ENCODE measurements at places on chromosomes 16 and 17.

GRCh38 chr16:27618606-27619327 is 68.8 kb downstream of the KATNIP start:
- no peak for DNase-seq

DNA sequence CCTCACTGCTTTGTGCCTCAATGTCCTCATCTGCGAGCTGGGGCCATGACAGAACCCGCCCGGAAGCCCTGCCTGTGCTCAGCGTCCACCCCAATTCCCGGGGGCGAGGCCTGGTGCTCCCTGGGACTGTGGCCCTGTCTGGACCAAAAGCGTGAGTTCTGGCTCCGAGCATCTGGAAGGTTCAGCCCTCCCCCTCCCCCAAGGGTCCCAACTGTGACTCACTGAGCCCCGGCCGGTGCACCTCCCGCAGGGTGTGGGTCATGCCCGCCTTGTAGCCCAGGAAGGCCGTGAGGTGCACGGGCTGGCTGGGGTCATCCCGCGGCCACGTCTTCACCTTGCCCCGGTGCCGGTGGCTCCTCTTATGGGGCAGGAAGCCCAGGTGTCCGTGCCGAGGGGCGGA is 755 bp downstream of the RPL3L start:
- no peak for DNase-seq

DNA sequence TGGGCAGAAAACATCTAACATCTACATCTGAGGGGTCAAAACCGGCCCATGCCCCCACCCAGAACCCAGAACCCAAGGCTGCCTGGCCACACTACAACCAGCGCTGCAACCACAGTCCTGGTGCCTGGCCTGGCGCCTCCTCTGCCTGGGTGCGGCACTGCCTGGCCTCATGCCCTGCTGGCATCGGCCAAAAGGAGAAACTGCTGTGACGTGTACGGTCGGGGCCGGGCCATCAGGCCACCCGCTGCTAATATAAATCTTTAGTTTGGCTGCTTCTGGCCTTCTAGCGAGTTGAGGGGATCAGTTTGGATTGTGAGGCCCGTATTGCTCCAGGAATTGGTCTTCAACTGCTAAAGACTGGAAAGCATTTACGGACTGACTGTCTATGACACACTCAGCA is 22.8 kb downstream of the TMEM204 start:
- DNase-seq = no peak

GRCh38 chr16:65846210-65846602 is 520.3 kb upstream of the CDH5 start:
- no peak for DNase-seq

GRCh38 chr16:1366712-1367299 is 15.1 kb downstream of the GNPTG start:
- DNase-seq = no peak

- DNase-seq = no peak
Observed at GRCh38 chr16:89925596-89926079, 2.5 kb downstream of the TUBB3 start.

DNA sequence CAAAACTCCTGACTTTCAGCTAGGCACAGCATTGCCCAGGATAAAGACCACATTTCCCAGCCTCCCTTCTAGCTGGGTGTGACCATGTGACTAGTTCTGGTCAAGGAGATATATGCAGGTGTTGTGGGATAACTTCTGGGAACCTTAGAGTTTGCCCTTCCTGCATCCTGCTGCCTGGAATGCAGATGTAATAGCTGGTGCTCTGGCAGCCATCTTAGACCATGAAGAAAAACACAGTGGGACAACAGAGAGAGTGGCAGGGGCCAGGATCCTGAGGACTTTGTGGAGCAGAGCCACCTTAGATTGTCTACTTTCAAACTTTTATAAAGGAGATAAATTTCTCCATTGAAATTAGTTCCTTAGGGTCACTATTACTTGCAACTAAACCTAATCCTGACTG is 101.3 kb downstream of the GSG1L start:
- DNase-seq = no peak

DNA sequence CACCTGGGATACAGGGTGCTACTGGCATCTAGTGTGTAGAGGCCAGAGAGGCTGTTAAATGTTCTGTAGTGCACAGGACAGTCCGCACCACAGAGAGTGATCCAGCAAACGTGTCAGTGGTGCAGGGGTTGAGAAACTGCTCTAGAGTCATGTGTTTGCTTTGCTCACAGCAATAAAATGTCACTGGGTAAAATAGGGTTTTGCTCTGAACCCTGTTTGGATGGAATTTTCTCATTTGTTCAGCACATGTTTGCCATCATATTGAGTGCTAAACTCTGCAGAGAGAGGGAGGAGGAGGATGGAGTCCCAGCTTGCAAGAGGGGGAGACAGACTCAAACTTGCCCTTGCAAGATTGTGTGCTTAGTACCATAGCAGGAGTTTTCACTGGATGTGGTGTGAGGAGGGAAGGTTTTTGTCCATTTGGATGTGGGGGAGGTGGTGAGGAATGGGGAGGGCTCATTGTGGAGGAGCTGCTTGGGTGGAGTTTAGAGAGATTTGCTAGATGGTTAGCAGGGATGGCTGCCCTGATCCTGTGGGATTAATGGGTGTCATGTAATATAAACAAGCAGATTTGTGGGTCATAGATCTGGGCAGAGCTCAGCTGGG is 11.8 kb downstream of the PLCG2 start:
- DNase-seq = no peak

- DNase-seq = no peak
Observed at GRCh38 chr16:967077-967541, 3.7 kb downstream of the LMF1 start.

- no peak for DNase-seq
Observed at GRCh38 chr17:40295488-40296436, 8.1 kb downstream of the CDC6 start.

DNA sequence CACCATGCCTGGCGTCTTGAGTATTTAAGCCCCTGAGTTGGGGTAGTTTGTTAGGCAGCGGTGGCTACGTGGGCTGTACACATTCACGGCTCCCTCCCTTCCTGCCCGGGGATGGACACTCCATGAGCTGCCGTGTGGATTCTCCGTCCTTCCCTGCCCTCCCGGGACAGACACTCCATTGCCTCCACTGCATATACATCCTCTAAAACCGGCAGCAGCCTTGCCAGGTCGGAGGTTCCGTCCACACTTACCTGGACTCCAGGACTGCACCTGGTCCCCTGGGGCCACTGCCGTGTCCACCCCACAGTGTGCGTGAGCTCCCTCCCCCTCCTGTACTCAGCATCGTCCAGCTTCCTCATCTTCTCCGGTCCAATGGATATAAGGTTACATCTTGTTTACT is 3.5 kb upstream of the SPATA2L start:
- no peak for DNase-seq

DNA sequence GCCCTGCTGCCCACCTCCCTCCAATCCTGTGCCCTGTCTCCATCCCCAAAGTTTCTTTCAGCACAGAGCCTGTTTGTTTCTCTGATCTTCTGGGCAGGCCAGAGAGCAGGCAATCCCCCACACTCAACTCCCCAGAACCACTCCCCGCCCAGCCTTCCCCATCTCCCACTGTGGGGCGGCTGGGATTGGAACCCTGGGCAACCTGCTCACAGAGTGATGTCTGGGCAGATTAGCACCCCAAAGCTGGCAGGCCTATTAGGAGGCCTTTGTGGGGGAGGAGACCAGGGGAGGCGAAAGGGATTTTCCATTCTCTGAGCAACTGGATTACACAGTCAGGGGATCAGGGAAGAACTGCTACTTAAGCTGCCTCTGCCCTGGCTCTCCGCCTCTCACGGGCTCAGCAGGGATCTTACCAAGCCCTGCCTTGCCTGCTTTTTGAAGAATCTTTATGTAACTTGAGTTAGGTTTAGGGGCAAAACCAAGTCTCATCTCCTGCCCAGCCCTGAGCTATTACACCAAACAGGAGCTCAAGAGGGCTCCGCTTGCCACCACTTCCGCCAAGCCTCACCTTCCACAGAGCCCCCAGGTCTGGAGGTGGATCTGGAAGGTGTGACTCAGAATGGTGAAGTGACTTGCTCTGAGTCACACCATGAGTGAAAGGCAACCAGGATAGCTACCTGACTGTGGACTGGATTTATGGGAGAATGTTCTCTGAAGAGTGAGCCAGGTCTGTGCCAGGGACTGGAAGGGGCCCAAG is 16.0 kb upstream of the LHX1 start:
- DNase-seq = no peak

DNA sequence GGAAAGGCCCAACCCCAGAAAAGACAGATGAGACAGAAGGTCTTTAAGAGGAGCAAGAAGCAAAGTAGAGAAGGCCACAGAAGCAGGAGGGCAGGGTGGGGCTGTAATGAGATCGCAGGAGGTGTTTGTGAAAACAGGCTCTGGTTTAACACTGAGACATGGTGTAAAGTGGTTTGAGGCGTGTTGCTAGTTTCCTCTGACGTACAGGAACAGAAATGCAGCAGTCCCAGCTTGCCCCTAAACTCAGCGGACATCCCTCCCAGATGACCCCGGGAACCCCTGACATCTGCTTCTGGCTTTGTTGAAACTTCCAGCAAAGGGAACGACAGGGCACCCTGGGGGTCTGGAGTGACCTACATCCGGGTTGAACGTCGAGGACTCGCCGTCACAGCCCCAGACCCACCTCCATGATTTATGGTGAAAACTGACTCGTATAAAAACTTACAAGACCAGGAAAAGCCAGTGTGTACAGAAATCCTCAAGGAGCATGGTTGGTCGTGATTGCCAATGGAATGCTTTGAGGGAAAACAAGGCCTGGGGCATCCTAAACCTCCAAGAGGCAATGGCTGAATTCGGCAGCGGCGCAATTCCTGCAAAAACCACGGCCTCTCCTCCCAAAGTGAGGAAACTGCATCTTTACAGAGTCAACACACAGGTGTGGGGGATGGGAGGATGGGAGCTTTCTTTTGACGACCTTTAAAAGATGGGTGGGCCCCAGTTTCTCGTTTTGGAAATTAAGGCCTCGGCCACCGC is 25.8 kb downstream of the LITAF start:
- no peak for DNase-seq

GRCh38 chr17:76166906-76167305 is 25.9 kb upstream of the FOXJ1 start:
- no peak for DNase-seq

GRCh38 chr17:14072881-14073280 is 3.6 kb downstream of the COX10 start:
- no peak for DNase-seq

Data from erythroblast (primary cell).